ENCODE measurements at places on chromosomes 4 and X.

- no peak for DNase-seq
Observed at GRCh38 chr4:101222156-101222845, 125.0 kb downstream of the PPP3CA start.

GRCh38 chr4:54513204-54513603, 144.6 kb upstream of the KIT start:
- peak; percentile 94 for DNase-seq

DNA sequence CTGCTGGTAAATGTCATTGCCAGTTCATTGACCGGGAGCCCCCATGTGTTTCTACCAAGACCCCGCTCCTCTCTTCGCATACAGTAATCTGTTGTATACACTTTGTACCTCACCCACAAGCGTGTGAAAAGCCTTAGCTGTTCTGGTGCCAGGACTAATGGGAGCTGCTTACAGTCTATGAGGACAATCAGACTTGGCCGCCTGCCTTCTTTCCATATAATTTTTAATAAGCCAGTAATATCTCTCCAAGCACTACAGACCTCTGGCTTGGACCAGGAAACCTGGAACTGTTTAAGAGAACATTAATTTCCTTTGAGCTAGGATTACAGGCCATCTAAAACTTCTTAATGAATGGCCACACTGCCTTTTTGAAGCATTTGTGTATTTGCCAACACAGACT, 149.7 kb upstream of the MSX1 start:
- no peak for DNase-seq

DNA sequence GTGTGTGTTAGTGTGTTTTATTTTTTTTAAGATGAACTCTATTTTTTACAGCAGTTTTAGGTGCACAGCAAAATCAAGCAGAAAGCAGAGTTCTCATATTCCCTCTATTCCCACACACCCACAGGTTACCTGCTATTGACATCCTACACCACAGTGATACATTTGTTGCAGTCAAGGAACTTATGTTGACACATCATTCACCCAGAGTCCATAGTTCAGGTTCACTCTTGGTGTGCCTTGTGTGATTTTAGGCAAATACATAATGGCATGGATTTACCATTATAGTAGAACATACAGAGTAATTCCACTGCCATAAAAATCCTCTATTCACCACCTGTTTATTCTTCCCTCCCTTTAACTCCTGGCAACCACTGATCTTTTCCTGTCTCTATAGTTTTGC, 28.7 kb downstream of the DIAPH2 start:
- no peak for DNase-seq

- no peak for DNase-seq
Observed at GRCh38 chrX:48520976-48521352, 644 bp upstream of the EBP start.

DNA sequence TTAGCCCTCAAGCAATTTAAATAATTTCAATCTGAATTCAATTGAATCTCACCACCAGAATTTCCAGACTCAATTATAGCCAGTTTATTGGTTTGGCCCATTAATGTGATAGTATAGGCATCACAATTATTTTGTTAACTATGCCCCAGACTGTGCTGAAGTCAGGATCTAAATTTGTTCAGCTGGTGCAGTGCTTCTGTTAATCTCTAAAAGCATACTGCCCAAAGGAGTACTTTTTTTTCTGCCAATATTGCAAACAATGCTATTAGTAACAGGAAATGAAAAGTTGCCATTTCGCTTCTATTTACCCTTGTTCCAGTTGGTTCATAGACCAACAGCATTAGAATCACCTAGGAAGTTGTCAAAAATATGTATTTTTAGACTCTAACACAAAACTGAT, 171.0 kb downstream of the GPM6A start:
- no peak for DNase-seq

DNA sequence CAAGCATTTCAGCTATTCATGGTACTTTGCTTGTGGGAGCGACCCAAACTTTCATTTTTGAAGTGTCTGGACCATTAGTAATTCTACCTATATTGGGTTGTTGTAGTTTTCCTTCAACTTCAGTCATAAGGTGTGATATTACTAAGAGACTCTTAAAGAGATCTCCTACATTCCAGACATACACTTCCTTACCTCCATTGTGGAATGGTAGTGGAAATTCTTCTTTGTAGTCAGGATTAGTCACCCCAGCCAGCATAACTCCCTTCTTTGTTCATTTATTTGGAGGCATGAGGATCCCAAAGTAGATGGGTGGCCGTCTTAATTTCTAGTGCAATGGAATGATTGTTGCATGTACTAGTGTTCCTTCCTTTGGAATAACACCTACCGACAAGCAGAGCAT, 991.4 kb downstream of the ARAP2 start:
- no peak for DNase-seq

DNA sequence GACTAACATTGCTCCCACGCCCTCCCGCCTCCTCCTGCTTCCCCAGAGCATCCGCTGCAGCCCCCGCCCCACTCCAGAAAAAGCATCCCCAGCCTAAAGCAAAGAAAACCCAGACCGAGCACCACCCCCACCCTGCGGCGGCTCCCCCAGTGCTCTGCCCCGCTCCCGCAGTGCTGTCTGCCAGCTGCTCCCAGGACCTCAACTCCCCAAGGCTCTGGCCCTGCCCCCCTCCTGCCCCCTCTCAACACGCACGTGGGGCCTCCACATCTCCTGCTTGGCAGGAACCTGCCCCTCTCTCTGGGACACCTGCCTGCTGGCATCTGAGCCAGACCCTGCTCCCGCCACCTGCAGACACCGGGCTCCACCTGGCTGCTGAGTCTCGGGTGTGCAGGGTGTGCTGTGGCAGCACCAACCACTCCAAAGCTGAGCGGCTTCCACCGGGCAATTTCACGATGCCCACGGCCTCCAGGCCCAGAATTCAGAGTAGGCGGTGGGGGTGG, 79.4 kb downstream of the FAM53A start:
- DNase-seq = no peak

GRCh38 chrX:19893727-19894126, 6.3 kb upstream of the SH3KBP1 start:
- peak; percentile 77 for DNase-seq

DNA sequence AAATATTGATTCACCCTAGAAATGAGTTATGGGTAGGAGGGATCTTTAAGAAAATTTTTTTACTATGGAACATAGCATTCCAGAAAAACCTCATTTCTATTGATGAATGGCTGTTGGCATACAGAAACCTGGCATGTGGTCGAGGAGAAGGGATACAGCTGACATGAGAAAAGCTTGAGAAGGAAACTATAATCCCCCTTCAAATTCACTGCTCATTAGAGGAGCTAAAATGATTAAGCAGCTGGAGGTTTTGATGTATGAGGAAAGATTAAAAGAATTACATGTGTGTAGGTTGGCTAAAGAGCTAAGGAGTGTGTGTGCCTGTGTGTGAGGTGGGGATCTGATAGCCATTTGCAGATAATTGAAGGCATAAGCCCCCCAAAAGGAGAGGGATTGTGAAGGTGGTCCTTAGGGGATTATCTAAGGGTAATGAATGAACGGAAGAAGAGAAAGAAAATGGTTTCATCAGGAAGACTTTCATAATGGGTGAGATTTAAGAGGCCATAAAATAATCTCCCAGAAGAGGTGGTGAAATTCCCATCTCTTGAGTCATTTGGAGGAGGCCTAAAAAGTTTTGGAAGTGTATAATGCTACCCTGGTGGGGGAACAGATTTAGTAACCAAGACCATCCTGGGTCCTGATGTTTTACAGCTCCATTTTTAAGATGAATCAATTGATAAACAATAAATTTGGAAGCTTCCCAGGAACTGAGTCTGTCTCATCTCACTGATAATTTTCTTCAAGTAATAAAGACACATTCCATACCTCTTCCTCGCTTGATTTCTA, 272.0 kb upstream of the HAND2 start:
- no peak for DNase-seq

DNA sequence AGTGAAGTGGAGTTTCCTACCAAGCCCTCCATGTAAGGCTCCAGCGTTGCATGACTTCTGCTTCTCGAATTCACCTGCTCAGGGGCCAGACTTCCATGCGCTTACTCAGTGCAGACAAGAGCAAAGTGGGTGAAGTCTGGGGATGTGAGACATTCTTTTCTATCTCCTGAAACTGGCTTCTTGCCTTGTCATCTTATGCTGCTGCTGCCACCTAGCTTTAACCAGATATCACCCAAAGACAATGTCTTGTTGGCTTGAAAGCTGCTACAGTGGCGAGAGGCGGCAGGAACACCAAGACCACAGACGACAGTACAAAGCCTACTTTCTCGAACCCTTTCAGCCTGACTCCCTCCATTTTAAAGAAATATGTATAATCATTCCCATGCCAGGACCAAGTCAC, 103.6 kb upstream of the ADGRG2 start:
- DNase-seq = peak; percentile 7

DNA sequence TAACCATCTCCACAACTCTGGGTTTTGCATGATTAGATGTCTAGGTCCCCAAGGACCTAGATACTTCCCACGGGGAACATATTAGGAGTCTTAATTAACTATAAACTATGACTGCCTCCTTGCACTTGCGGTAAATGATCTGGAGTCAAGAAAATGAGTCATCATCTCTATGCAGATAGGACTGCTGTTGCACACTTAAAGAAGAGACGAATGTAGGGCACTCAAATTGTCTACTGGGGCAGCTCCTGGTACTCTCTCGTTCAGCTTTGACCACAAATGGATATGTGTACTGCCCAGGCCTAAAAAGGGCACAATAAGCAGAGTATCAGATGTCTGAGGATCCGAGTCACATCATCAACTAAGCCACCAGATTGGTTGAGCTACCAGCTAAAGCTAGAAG, 1783.4 kb upstream of the AGA start:
- DNase-seq = peak; percentile 1

DNA sequence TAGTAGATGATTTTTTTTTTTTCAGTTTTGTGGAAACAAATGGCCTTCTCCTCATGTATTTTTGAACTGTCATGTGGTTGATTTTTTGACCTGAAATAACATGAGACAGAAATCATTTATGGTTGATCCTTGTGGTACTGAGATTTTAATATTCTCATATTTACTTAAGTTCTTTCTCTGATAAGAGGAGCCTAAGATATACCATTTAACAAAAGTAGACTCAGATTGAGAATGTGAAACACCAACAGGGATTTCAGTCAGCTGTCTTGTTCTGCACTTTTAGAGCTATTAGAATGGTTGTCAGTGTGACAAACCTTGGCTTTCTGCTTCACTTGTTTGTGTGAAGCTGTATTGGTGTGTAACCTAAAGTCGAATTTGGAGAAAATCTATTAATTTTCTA, 575.7 kb downstream of the SPOCK3 start:
- no peak for DNase-seq

DNA sequence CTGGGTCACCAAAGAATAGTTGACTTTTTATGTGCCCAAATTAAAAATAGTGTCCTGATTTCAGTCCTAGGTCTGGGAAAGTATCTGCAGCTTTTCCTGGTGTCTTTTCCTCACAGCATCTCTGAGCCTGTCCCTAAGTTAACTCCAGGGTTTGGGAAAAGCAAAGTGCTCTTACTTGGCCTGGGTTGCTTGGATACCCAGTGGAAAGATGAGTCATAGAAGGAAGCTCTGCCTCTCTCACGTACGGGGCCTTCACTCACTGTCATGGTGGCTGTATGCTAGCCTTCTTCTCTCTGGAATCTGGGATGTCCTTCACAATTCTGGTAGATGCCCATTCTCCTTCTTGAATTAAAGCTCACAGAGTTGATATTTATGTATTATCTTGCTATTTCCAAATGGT, 607.3 kb downstream of the ANKRD50 start:
- peak; percentile 48 for DNase-seq

DNA sequence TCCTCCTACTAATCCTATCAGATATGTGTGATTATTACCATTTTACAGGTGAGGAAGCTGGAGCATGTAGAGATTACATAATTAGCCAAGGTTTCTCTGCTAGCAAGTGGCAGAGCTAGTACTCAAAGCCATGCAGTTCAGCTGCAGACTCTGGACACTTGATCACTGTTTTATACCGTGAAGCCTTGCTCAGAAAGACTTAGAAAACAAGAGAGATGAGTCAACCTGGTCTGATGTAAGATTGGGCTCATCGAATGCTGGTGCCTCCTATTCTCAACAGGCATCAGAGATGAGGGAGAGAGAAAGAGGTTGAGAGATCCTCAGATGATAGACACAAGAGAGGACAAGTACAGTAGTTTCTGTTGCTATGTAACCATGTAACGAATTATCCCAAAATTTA, 19.0 kb upstream of the PDE5A start:
- peak; percentile 38 for DNase-seq

DNA sequence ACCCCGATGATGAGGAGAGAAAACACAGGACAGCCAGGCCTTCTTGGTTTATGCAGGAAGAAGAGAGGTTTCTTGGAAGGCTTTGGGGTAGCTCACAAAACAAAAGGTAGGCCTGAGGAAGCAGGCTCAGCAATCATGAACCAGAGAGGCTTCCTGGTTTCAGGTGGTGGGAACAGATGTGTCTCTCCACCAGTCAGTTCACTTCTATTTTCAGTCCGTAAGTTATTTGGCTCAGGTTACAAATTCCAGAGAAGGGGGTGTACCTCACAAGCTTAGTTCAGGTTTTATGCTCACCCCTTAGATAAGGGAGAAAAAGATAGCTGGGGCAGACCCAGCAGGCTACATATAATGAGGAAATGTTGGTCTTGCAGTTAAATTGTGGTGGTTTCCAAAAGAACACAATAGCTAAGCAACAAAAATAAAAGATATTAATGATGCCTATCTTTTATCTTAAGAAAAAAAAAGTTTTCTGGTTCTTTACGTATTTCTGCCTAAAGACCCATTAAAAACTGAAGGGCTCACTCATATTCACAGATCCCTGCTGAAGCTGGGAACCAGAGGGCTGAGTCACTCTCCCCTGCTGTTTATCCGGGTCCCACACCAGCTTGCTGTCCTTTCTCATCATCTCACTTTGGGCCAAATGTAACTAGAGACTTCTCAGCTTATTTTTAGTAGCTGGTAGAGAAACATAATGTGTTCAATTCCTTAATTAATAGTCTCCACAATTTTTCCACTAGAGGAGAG, 177.0 kb downstream of the CAMK2D start:
- DNase-seq = peak; percentile 90

- peak; percentile 17 for DNase-seq
Observed at GRCh38 chr4:85209161-85209560, 242.7 kb upstream of the WDFY3 start.

GRCh38 chrX:150324919-150325318, 38.2 kb upstream of the MAMLD1 start:
- DNase-seq = peak; percentile 23

GRCh38 chr4:170138580-170139194, 48.9 kb upstream of the AADAT start:
- peak; percentile 70 for DNase-seq

GRCh38 chrX:111095974-111096895, at the start of gene PAK3:
TSS of gene PAK3 (plus strand) at chrX:111096191. CDS start at chrX:111123104, 26,913 bp downstream.
- peak; percentile 77 for DNase-seq

- DNase-seq = no peak
Observed at GRCh38 chr4:178553201-178553600, 1111.0 kb upstream of the AGA start.

- no peak for DNase-seq
Observed at GRCh38 chr4:151876381-151876988, 115.7 kb upstream of the GATB start.

GRCh38 chr4:60344908-60345307, 855.2 kb upstream of the ADGRL3 start:
- DNase-seq = peak; percentile 62
